Activated naive CD8-positive, alpha-beta T cell treated with anti-CD3 and anti-CD28 coated beads, Interleukin-2, amount 50 U/mL, for 24 hours (primary cell): ENCODE measurements at places on chromosomes 6 and 20.

DNA sequence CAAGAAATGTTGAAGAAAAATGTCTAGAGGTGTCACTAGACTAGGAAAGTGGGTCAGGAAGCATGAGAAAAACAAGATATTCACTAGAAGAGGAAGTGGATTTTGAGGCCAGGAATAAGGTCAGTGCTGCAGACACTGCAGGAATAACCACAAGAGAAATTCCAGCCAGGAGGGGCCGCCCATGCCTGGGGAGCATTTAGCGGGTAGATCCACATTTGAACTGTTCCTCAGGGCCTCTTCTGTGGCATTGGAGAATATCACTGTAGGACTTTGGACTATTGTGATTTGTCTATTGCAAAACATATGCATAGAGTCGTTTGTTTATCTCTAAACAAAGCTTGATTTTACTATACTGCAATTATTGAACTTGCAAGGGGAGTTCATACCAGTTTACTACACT is 49.6 kb upstream of the CCDC28A start:
- DNase-seq: no peak

- no peak for DNase-seq
Measured at GRCh38 chr20:31698803-31699718, 23.6 kb downstream of the BCL2L1 start.

- peak; percentile 32 for DNase-seq
Measured at GRCh38 chr20:5402903-5403531, 86.3 kb upstream of the PROKR2 start.

GRCh38 chr6:39892490-39893129 is 41.7 kb downstream of the MOCS1 start:
- peak; percentile 20 for DNase-seq

DNA sequence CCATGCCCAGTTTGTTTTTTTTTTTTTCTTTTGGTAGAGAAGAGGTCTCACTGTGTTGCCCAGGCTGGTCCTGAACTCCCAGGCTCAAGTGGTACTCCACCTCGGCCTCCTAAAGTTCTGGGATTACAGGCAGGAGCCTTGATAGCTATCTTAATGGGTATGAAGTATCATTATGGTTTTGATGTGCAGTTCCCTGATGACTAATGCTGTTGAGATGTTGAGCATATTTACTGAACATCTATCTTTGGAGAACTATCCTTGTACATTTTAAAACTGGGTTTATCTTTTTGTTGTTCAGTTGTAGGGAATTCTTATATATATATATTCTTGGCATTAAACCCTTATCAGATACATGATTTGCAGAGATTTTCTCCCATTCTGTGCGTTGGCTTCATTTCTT is 21.4 kb upstream of the MYL9 start:
- no peak for DNase-seq

DNA sequence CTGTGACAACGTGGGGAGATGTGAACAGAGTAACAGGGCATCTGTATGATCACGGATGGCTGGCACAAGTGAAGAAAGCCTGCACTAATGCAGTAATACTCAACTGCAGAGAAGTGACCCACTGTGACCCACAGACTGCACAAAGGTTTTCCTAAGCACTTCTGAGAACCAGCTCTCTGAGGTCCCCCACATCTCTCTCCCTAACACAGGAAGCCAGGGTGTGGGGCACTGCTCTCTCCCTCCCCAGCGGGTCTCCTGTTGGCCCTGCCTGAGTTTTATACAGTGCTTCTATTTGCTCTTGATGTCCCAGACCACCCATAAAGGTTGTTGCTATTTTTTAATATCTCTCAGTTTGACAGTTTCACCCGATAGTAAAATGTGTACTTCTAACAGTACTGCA is 11.3 kb downstream of the APMAP start:
- DNase-seq: no peak

DNA sequence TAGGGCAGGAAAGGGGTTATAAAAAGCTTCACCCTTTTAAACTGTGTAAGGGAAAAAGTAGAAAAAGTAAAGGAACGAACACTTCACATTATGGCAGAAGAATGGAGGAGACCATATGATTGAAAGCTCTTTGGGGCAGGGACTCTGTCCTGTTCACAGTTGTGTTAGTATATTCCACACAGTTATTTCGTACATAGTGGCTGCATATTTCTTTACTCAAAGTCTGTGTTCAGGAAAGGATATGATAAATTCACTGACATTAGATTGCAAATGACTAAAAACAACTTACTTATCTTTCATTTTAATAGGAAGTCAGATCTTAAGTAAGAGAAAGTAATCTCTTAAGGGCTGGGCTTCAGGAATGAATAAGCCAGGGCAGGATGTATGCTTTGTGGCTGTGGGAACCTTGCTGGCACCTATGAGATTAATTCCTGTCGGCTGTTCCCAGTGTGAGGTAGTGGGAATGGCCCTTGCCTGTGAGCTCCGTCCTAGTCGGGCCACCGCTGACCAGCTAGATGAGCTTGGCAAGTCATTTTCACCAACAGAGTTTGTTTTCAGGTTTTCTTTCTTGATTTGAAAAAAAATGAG is 11.2 kb downstream of the PPP1R14C start:
- DNase-seq: no peak

- DNase-seq: no peak
Measured at GRCh38 chr20:35506872-35507638, 22.4 kb downstream of the C20orf173 start.

- no peak for DNase-seq
Measured at GRCh38 chr20:62766716-62767115, 29.6 kb upstream of the MRGBP start.

- peak; percentile 95 for DNase-seq
Measured at GRCh38 chr6:33788694-33789549, at the start of gene LEMD2. Gene LEMD2 (minus strand): TSS chr6:33789130. CDS start chr6:33789116, 14 bp downstream.

GRCh38 chr6:3530515-3530914 is 73.7 kb upstream of the SLC22A23 start:
- DNase-seq: no peak

DNA sequence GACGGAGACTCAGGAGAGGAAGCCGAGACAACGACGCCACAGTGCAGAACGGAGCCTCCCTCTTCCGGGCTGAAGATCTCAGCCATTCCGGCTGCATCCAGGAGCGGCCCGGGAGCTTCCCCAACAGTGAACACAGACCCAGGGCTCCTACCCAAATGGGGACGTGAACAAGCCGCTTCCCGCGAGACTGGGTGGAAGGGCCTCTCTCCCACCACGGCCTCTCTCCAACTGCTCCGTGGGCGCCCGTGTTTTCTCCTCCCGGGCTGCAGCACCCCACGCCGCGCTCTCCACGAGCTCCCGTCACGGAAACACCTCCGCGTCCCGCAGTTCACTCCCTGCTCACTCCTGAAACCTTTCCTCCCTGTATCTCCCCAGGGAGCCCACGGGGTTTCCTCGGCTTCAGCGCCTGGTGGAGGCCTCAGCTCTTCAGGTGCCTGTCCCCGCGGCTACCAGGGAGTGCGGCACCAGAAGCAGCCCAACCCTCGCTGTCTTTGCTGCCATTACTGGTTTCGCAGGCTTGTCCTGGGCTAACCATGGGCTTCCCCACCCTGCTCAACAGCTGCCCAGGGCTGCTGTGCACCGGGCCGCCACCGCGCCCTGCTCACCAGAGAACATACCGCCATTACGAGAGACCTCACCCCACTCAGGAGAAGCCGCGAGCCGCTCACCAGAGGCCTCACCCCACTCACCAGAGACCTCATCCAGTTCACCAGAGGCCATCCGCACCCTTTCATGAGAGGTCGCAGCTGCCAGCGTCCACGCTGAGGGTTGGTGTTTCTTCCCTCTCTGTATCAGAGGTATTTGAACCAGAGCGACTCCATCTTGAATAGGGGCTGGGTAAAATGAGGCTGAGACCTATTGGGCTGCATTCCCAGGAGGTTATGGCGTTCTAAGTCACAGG is 922.8 kb downstream of the QKI start:
- DNase-seq: no peak

GRCh38 chr6:170279426-170279825 is 11.5 kb downstream of the DLL1 start:
- DNase-seq: no peak

GRCh38 chr20:50762045-50762422 is 30.7 kb downstream of the PARD6B start:
- no peak for DNase-seq

DNA sequence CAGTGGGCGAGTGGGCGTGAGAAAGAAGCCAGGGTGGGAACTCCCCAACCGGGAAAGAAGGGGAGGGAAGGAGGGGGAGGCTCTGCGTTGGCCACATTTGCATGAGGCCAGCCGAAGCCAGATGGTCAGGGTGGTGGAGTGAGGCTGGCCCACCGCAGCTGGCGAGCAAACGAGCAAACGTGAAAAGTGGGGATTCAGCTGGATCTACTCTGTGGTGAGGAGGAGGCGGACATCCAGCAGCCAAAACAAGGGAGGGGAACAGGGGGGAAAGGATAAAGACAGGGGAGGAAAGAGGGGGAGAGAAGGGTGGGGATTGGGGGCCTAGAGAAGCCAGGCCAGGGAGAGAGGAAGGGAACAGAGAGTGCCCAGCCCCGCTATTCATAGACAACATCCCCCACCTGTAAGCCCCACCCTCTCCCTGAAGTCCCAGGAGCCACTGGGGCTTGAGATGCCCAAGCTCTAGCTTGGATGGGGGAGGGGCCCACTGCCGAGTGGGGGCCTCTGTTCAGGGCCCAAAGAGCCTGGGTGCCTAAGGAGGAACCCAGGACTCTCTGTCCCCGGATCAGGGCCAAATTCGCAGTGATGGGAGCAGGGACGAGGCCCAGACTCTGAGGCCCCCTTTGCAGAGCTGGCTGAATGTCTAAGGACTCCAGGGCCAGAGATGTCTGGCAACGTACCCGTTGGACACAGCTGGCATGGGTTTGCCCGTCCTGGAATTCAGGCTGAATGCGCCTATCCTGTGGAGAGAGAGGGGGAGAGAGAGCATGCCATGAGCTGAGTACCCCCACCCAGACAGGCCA is 45.1 kb downstream of the CPNE5 start:
- no peak for DNase-seq

GRCh38 chr6:123848347-123848746 is 44.7 kb downstream of the NKAIN2 start:
- no peak for DNase-seq

GRCh38 chr20:33373735-33374605 is 27.3 kb downstream of the CDK5RAP1 start:
- DNase-seq: no peak

GRCh38 chr6:63556369-63556768 is 15.9 kb upstream of the LOC128125822 start:
- DNase-seq: no peak

DNA sequence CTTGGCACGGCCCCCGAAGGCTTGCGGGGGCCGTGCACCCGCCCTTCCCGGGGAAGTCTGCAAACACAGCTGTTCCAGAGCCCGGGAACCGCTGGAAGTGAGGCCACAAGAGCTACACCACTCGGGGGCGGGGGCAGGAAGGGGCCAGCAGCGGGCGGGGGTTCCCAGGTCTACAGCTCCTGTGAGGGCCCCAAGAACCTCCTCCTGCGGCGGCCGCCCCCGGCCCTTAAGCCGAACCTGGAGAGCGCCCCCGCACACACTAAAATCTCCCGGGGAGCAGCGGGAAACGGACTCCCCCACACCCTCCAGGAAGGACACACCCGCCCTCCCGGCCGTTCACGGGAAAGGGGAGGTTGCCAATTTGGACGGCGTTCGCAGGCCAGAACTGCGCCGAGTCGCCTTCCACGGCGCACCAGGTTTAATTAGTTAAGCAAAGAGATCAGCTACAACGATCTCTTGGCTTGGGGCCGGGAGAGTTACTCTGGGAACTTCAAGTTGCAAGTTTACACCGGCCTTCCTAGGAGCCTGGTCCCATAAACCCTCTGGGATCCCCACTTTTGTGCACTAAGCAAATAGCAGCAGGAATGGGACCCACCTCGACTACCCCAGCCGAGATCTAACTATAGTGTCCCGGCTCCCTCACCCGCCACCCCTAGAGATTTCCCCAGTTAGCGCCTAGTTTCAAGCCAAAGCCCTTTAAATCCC is 1.7 kb downstream of the JAG1 start:
- DNase-seq: peak; percentile 28

DNA sequence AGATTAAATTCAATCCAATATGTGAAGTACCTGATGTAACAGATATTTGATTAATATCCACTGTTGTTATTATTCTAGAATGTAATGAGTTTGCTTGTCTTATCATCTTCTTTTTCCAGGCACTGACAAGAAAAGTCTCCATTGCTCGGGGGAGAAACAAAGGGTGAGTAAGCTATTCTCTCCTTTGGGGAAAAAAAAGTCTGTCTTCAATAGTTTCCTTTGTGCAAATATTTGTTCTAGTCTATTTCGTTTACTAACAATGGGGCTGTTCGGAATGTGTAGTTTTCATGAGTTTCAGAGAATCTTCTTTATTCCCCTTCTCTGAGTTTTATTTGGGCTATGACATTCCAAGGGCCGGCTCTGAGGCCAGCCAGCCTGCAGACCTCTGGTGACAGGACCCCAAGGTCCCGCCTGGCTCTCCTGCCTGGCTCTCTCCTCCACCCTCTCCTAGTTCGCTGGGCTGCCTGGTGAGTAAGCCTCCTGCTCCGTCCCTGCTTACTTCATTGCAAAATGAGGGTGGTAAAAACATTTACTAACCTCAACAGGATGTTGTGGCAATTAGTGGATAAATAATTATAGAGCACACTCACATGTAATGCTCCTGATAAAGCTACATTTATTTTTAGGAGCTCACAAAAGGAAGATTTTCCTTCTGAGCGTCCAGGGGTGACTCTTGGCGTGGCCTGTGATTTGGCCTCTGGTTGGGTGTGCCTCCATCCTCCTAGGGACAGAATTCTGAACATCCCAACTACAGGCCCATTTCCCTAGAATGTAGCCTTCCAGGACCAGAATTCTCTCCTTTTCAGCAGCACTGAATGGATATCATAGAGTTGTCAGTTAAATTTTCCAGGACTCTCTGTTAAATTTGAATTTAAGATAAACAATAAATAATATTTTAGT is 43.1 kb upstream of the SNX9 start:
- no peak for DNase-seq

- no peak for DNase-seq
Measured at GRCh38 chr20:25318471-25319240, 70.8 kb downstream of the PYGB start.

DNA sequence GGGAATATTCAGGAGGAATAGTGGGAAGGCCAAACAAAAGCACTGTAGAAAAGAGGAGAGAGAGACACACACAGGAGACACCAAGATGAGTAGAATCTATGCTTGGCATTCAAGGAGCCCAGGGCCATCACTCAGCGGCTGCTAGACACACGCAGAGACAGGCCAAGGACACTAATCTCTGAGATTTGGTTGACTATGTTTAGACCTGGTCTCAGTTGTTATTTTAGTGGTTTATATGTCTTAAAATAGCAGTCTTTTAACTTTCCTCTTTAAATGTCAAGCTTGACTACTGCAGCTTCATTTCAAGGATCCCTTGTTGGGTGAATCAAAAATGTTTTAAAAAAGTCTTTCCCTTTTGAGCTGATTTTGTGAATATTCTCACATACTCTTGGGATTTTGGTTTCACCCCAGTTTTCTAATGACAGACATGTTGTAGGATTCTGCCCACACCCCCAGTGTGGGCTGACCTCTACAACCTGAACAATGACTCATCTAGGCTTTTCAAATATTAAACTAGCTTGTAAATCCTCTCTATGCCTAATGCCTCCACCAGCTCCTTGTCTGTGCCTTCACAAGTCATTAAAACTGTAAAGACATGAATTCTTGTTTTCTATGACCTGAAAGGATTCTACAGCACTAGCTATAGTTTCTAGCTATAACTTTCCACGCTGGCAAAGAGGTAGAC is 142.7 kb upstream of the EXOC2 start:
- DNase-seq: no peak
